Airway epithelial cell (primary cell): ENCODE measurements at places on chromosomes 2 and 18. TPM values are rescaled to one million over a fixed set of nuclear protein-coding genes. Genes with fewer than 3 reads are reported as not detected.

DSC1 gene
- 0.05 and 0.28 TPM in 2 replicates for total RNA-seq

DCDC2C gene
- not detected in 2 replicates for total RNA-seq

OSBPL1A gene
- 19.2 and 20.3 TPM in 2 replicates for total RNA-seq

GGCX gene
- 40.3 and 48.2 TPM in 2 replicates for total RNA-seq

CYRIA gene
- total RNA-seq = 0.84 and 1.1 TPM in 2 replicates

CDK15 gene
- total RNA-seq = 0.46 TPM in 1 of 2 replicates, not detected in the other

APOB gene
- not detected in 2 replicates for total RNA-seq

CXXC1 gene
- total RNA-seq = 44.7 and 47.6 TPM in 2 replicates

SCG2 gene
- 0.21 TPM in 1 of 2 replicates, not detected in the other for total RNA-seq
